ENCODE measurements at places on chromosomes 2 and 18.

DNA sequence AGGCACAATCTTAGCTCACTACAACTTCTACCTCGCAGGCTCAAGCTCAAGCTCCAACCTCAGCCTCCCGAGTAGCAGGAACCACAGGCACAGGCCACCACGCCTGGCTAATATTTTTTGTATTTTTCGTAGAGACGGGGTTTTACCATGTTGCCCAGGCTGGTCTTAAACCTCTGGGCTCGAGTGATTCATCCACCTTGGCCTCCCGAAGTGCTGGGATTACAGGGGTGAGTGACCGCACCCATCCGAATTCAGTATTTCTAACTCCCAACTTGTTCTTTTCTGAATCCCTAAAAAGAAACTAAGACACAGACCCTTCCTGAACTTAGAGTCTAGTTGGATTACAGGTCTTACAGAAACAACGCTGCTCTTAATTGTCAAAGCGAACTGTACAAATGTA, 32.3 kb upstream of the ACSL3 start:
- no peak for DNase-seq

GRCh38 chr18:26268454-26268853, 42.2 kb downstream of the TAF4B start:
- no peak for DNase-seq

DNA sequence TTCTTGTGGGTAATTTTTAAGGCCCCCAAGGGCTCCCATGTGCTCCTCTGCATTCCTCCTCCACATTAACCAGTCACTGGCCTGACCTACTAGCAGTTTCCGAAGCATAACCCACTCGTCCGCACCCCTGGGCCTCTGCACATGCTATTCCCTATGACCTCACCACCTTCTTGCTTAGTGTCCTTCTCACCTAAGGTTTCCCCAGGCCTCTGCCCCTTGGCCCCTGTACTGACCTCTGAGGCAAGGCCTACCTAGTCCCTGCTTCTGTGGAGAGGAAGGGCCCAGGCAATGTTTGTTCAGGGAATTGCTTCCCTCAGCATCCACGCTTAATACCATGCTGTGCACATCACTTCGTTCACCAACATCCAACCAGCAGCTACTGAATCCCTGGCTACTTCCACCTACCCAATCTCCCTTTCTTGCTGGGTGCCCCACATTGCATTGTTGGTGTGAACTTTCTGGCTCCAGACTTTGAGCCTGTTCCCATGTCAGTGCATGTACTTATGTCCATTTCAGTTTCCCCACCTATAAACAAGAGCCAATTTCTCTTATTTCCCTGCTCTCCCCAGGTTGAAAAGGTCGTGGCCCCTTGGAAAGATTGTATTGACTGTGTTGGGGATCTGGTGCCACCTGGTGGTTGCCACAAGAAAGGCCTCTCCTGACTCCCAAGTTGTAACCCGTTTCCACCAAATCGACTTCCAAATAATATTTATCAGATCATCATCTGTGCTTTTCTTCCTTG, 19.2 kb upstream of the TMEM177 start:
- DNase-seq: no peak

DNA sequence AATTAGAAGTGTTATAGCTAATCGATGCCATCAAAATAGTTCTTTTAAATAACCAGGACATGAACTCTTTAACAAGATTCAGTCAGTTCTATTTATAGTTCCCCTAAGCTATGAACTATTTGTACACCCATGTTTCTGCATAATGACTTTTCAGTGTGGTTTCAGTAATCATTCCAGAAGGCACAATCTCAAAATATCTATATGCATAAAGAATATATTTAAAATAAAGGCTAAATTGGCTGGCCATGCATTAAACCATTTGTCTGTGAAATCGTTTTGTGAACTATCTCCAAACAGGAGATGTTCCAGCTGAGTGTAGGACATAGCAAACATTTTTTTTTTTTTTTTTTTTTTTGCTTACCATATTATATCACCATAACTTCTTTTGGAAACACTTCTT, 719.3 kb downstream of the PLCL1 start:
- no peak for DNase-seq

GRCh38 chr2:234852941-234853340, 98.9 kb upstream of the SH3BP4 start:
- DNase-seq: no peak

GRCh38 chr2:10658041-10658913, 31.5 kb downstream of the NOL10 start:
- DNase-seq: no peak

DNA sequence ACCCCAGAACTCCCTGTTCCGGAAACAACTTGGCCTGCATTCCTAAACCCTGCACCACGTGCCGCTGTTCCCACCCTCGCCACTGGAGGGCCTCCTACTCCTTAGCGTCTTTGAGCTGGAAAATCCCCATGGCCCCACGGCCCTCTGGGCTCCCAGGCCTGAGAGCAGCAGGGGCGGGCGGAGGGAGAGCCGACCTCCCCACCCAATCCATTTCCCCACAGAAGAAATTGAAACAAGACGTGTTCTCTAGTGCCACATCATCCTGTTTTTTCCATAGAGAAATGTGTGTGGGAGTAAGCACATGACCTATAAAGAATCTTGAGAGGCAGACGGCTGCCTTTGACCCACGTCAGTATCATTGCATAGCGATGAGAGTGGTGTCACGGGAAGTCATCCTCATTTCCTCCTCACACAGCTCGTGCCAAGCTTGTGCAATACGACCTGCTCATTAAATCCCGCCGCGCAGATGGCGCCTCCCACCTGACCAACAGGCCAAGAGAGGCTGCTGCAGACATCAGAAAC, 79.2 kb downstream of the LAMA1 start:
- no peak for DNase-seq

- no peak for DNase-seq
These were observed 164.6 kb downstream of the TMEM247 start for GRCh38 chr2:46643951-46644350.

DNA sequence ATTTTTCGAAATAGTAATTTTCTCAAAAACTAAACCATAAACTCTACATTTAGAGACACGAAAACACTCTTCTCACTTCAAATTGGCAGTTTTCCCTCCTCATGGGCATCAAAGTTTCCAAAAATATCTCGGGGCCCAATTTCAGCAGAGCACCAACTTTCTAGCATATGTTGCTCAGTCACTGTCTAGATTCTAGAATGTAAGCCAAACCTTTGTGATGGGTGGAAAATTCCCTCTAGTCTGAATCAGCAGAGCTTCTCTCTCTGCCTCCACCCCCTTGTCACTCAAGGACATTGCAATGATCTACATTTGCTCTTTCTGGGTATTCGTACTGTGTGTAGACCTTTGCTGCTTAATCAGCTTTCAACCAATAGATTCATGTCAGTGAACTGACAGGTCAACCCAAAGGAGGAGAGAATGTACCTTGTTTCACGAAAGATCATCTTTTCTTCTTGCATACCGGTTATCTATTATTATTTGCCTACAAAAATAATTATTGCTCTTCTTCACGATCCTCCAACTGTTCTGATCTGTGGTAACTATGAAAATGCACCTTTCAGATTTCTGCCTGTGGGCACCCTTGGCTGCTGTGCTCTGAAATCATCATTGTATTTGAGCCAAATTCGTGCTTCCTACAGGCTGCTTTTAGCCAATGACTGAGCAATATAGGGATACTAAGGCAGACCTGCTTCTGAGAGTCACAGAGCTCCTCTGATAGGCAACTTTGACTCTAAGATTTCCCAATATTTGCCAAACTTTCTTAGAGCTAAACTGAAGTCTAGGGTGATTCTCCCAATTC, 38.7 kb upstream of the GLS start:
- no peak for DNase-seq

GRCh38 chr2:9745153-9745899, 97.9 kb upstream of the TAF1B start:
- DNase-seq: no peak

DNA sequence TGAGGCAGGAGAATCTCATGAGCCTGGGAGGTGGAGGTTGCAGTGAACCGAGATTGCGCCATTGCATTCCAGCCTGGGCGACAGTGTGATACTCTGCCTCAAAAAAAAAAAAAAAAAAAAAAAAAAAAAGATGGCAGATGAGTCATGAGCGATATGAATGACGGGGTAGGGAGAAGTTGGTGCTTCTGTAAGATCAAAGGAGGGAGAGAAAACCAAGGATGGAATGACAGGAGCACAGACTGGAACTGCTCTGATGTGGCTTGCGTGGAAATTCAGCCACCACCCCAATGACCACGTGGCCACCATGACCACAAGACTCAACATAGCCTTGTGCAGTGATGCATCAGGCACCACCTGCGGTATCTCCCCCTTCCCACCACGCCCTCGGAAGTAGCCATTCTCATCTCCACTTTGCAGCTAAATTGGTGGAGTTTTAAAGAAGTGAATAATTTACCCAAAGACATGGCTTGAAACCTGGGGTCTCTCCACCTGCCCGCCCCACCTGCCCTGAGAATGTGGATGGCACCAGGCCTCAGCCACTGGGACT, 96.0 kb downstream of the ACKR3 start:
- DNase-seq: no peak

GRCh38 chr2:75562513-75562864, 1.8 kb upstream of the EVA1A start:
- no peak for DNase-seq

- no peak for DNase-seq
These were observed 51.5 kb upstream of the FRZB start for GRCh38 chr2:182917924-182918323.

DNA sequence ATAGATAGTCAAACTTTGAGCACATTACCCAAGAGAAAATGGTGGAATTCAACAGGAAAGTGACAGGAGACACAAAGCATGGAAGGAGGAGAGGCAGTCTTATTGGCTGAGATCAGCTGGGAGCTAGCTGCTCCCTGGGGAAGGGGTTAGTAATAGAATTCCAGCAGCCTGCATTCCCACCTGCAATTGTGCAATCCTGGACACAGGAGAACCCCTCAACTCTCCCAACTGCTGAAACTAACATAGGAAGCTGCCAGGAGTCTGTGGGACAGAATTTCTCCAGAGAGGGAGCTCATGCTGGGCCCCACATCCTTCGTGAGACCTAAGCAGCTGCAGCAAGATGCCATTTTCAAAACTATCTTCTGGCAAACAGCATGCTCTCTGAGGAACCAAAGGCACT, 69.8 kb upstream of the ACVR1C start:
- no peak for DNase-seq

Data from cardiac septum (tissue), 1 donor.